MM.1S (cell line): ENCODE measurements at places on chromosomes 7 and 10.

DNA sequence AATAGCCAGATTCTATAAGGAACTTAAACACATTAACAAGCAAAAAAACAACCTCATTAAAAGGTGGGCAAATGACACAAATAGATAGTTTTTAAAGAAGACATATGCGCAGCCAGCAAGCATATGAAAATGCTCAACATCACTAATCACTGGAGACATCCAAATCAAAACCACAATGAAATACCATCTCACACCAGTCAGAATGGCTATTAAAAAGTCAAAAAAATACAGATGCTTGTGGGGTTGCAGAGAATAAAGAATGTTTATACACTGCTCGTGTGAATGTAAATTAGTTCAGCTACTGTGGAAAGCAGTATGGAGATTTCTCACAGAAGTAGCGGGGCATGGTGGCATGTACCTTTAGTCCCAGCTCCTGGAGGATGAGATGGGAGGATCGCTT is 164.0 kb downstream of the CHRM2 start:
- no peak for DNase-seq

- no peak for DNase-seq
Observed at GRCh38 chr7:95011995-95012394, 104.6 kb downstream of the PPP1R9A start.

DNA sequence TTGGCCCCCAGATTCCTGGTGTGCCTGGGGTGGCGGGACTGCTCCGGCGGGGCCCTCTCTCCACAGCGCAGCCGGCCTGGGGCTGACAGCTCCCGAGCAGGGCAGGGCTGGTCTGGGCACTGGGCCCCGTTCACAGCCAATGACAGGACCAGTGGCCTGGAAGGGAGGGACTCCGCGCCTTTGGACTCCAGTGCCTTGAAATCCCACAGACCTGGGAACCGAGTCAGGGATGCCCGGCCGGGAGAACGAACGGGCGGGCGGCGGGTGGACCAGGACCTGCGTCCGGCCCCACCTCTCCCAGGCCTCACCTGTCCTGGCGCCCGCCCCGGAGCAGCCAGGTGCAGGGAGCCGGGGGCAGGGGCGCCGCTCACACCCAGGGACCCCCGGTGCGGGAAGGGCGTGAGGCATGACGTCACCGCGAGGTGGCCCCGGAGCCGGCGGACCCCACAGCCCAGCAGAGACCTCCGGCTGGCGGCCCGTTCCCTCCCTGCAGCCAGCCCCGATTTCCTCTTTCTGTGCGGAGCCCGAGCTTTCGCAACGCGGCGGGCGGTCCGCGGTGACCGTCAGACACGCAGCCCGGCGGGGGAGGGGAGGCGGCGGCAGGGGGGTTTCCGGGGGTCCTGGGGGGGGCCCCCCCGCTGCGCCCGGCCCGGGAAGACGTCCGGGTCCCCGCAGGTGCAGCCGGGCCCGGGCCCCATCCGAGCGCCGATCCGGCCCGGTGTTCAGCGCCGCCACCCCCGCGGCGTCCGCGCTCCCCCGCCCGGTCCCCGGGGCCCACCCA is 743 bp downstream of the ADAP1 start:
- DNase-seq, result no peak

- DNase-seq, result no peak
Observed at GRCh38 chr7:37365405-37365804, 83.3 kb downstream of the ELMO1 start.

- no peak for DNase-seq
Observed at GRCh38 chr10:47042199-47042473, 130.9 kb downstream of the PTPN20 start.

DNA sequence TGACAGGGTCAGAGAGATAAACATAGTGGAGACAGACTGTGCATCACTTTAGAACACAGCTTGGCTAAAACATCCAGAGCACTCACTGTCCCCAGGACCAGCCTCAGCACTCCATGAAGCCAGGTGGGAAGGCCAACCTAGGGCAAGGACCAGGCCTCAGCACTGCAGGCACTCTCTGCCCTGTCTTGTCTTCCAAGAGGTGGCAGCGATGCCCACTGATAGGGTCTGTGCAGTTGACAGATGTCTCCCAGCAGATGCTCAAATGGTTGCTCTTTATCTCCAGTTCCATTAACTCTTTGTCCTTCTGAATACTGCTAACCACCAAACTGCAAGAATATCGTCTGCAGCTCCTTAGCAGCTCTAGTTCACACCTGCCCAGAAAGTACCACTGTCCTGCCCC is 9.1 kb downstream of the DDX56 start:
- DNase-seq, result no peak

DNA sequence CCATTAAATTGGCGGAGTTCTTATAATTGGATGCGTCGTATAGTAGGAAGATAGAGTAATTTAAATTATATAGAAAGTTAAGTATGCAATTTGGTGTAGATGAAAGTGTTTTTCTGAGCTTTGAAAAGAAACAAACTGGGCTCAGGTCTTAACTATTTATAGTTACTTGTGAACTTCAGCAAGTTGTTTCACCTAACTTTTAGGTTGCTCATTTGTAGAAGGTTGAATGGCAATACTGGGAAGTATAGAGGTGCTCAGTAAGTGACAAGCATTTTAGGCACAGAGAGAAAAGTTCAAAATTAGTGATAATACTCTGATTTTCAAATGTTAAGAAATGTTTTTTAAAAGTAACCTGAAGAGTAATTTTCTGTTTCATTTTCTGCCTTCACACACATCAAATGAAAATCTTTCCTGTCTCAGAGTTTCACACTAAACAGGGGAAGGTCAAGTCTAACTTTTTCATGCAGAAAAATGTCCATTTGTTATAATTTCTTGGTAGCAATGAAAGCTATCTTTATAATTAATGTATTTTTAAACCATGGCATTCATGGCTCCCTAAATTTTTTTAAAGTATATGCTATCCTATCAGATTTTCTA is 146.5 kb downstream of the PHF14 start:
- DNase-seq, result peak; percentile 38

DNA sequence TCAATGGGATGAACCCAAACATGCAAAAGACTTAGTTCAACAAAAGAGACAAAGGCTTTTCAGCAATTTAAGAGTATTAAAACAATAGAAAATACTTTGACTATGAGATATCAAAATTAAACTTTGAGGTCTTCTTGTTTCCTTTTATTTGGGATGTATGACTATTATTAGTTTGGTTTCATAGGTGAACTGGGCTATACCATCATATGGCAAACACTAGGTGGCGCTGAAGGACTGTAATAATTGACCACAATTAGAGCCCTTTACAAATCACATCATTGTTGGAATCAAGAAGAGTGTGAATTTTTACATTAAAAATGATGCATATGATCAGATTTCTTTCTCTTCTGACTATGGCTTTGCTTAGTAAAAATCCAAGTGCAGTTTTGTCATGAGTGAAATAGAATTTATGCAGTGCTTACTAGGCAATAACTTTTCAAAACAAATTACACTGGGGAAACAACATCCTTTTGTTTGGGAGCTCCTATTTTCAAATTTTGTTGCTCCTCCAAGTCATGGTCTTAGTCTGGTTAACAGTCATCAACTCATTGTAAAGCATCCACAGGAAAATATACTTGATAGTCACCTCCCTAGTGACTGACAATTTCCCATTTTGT is 14.7 kb upstream of the NXPH1 start:
- DNase-seq, result peak; percentile 66

GRCh38 chr7:37942934-37943610 is 22.6 kb downstream of the EPDR1 start:
- no peak for DNase-seq

- DNase-seq, result no peak
Observed at GRCh38 chr7:92612501-92612900, 22.3 kb upstream of the FAM133B start.

DNA sequence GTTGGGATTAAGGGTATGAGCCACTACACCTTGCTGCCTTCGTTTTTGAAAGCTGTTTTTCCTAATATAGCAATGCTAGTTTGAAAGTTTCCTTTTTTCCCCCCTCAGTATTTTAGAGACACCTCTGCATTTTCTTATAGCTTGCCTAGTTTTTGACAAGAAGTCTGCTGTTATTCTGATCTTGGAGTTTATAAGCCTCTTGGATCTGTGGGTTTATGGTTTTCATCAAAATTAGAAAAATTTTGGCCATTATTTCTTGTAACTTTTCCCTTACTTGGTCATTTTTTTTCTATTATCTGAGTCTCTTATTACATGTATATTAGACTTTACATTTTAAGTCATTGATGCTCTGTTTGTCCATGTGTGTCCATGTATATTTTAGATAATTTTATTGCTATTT is 57.2 kb downstream of the SHOC2 start:
- DNase-seq, result no peak
